ENCODE measurements at places on chromosomes 4 and X. TPM values are rescaled to one million over a fixed set of nuclear protein-coding genes. Genes with fewer than 3 reads are reported as not detected.

DNA sequence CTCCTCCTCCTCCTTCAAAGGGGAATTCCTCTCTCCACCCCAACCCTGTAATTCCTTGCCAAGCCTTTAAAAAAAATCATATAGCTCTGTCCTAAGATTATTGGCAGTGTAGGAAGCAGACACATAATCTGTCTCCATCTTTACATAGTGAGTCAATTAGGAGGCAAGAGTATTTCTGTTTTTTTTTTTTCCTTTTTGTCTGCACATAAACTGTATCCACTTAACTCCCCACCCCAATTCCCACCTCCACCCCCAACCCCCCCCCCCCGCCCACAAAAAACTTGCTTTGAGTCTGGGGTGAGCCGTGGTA is 182.5 kb downstream of the RASL11B start:
- H3K36me3 ChIP-seq: no peaks in the 10 kb centered on the region
- H3K27me3 ChIP-seq: no peaks in the 10 kb centered on the region
- no peak overlapping the region for H3K4me3 ChIP-seq

- H3K27me3 ChIP-seq: no peaks in the 10 kb centered on the region
- no peak overlapping the region for H3K27ac ChIP-seq
- H3K4me1 ChIP-seq: no peaks in the 10 kb centered on the region
- H3K36me3 ChIP-seq: no peaks in the 10 kb centered on the region
Measured at GRCh38 chrX:10254739-10255138, 98.0 kb downstream of the CLCN4 start.

DNA sequence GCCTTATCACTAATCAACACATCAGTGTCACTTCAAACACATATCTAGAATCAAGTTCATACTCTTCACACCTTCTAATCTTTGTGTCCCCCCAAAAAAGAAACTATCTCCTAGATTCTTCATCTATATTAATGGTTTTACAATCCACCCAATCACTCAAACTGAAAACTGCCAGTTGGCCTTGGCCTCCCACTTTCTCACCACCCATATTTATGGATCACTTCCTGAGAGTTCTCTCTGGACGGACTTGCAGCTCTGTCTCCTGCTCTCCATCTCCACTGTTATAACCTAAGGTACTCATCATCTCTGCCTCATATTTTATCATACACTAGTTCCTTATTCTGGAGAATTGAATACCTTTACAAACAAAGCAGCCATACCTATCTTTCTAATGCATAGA is 106.1 kb upstream of the ATOH1 start:
- no peaks in the 10 kb centered on the region for H3K4me1 ChIP-seq
- H3K36me3 ChIP-seq: no peaks in the 10 kb centered on the region
- H3K27me3 ChIP-seq: no peaks in the 10 kb centered on the region
- DNase-seq: no peak
- H3K27ac ChIP-seq: no peak overlapping the region
- H3K4me3 ChIP-seq: no peak overlapping the region

- H3K27ac ChIP-seq: no peak overlapping the region
- no peaks in the 10 kb centered on the region for H3K27me3 ChIP-seq
- DNase-seq: no peak
- no peak overlapping the region for H3K4me3 ChIP-seq
- H3K36me3 ChIP-seq: no peaks in the 10 kb centered on the region
- no peaks in the 10 kb centered on the region for H3K4me1 ChIP-seq
Measured at GRCh38 chrX:134533952-134534351, 74.0 kb downstream of the HPRT1 start.

GRCh38 chrX:130053236-130053635 is 57.1 kb downstream of the ELF4 start:
- H3K4me1 ChIP-seq: no peaks in the 10 kb centered on the region
- no peaks in the 10 kb centered on the region for H3K27me3 ChIP-seq
- H3K36me3 ChIP-seq: peaks cover 16% of the 10 kb centered on the region
- no peak for DNase-seq
- H3K27ac ChIP-seq: no peak overlapping the region

DNA sequence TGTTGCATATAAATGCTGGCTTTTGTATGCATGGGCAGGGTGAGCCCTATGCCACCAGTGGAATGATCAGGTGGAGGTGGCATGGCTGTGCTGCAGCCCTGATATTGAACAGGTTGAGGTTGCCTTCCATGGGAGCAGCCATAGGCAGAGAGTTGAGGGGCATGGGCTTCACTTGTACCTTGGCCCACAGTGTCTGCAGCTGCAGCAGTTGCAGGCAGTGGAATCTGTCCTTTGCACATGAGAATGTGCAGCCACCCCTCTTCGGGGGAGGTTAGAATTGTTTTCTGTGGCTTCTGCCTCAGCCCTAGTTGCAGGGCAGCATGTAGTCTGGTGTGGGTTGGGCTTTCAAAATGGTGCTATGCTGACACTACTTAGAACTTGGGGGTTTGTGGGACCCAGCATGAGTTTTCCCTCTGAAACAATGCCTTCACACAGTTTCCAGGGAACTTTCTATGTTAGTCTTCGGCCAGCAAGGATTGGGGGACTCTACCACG is 25.4 kb upstream of the VSIG1 start:
- H3K4me1 ChIP-seq: peaks cover 32% of the 10 kb centered on the region
- H3K36me3 ChIP-seq: no peaks in the 10 kb centered on the region
- peaks cover 4% of the 10 kb centered on the region for H3K27me3 ChIP-seq

- peaks cover 29% of the 10 kb centered on the region for H3K36me3 ChIP-seq
- H3K4me1 ChIP-seq: peaks cover 15% of the 10 kb centered on the region
- no peaks in the 10 kb centered on the region for H3K27me3 ChIP-seq
- H3K27ac ChIP-seq: no peak overlapping the region
Measured at GRCh38 chr4:123430031-123430430, 33.4 kb downstream of the SPRY1 start.

DNA sequence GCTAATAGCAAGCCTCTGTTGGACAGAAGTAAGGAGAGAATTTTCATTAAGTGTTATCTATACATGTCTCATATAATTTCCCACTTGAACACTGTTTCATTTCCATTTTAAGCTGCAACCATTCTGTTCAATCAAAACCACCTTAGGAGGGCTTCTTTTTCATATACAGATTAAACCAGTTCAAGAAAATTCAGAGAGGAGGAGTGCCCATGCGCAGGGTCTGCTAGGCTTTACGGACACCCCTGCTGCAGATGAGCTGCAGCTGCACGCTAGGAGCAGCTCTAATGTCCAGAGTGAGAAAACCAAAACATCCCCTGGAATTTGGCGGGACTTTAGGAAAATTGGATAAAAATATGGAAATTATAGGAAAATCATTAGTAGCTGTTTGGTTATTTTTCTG is 541.0 kb downstream of the SPRY1 start:
- H3K36me3 ChIP-seq: no peaks in the 10 kb centered on the region
- no peaks in the 10 kb centered on the region for H3K4me1 ChIP-seq
- no peak overlapping the region for H3K27ac ChIP-seq
- no peak overlapping the region for H3K4me3 ChIP-seq
- DNase-seq: no peak
- H3K27me3 ChIP-seq: no peaks in the 10 kb centered on the region

GRCh38 chrX:136272325-136272724 is 21.1 kb upstream of the MAP7D3 start:
- H3K27me3 ChIP-seq: no peaks in the 10 kb centered on the region
- no peak for DNase-seq
- H3K36me3 ChIP-seq: no peaks in the 10 kb centered on the region
- H3K4me1 ChIP-seq: peaks cover 12% of the 10 kb centered on the region
- H3K4me3 ChIP-seq: no peak overlapping the region
- H3K27ac ChIP-seq: no peak overlapping the region

- H3K4me1 ChIP-seq: peaks cover 85% of the 10 kb centered on the region
- H3K36me3 ChIP-seq: peaks cover 29% of the 10 kb centered on the region
- no peak for DNase-seq
- H3K27me3 ChIP-seq: no peaks in the 10 kb centered on the region
- no peak overlapping the region for H3K4me3 ChIP-seq
Measured at GRCh38 chr4:26150948-26151347, 169.9 kb upstream of the RBPJ start.

DNA sequence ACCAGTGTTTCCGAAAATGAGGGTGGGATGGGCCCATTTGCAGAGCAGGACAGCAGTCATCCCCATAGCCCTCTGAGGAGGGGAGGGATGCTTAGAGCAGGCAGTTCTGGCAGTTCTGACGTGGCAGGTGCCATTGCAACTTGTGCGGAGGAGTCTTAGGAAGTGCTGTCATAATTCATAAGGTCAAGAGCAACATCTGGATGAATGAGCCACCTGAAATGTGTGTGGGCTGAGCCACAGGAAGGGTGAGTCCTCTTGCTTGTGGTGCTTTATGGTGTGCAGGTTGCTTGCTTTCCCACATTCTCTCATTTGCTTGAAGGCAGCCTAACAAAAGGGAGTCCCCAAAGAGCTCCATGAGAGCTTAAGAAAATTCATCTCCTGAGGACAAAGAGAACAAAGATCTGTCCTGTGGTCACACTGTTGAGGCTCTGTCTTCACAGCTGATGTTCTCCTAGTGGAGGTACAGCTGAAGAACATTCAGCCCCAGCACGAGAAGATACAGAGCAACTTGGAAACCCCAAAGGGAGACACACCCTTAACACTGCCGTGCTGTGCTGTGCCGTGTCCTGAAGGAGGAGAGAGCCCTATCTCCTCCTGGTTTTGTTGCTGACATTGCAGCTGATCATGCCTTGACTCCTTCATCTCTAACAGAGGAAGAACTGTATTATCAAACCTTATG is 60.3 kb downstream of the DLG3 start:
- H3K4me1 ChIP-seq: peaks cover 34% of the 10 kb centered on the region
- no peak for DNase-seq

DNA sequence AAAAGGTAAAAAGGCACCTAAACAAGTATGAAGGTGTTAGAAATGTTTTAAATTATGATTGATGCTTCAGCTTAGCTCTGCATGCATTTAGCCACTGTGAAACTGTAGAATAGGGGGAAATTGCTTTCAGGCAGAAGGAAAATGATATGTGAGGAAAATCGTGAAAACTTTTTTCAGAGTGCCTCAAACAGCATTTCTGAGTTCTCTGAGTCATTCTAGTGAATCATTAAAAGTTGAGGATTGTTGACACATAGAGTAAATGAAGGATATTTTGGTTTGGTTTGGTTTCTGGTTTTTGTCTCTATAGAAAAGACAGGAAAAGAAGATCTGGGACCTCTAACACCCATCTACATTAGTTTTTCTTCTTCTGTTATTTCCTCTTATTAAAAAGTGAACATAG is 332.5 kb upstream of the TRAM1L1 start:
- no peaks in the 10 kb centered on the region for H3K4me1 ChIP-seq
- DNase-seq: no peak
- no peaks in the 10 kb centered on the region for H3K36me3 ChIP-seq
- H3K27me3 ChIP-seq: no peaks in the 10 kb centered on the region
- H3K27ac ChIP-seq: no peak overlapping the region
- no peak overlapping the region for H3K4me3 ChIP-seq

DNA sequence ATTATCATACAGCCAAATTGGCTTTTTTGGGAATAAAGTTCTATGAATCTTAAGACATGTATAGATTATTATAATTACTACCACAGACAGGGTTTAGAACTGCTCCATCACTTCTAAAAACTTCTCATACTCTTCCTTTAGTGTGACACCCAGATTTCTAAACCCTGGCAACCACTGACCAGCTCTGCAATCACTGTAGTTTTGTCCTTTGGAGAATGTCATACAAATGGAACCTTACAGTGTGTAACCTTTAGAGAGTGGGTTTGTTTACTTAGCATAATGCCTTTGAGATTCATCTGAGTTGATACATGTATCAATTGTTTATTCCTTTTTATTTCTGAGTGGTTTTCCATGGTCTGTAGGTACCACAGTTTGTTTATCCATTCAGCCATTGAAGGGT is 95.0 kb downstream of the TMEM164 start:
- DNase-seq: no peak
- no peaks in the 10 kb centered on the region for H3K4me1 ChIP-seq
- H3K36me3 ChIP-seq: peaks cover 4% of the 10 kb centered on the region
- H3K27ac ChIP-seq: no peak overlapping the region
- no peaks in the 10 kb centered on the region for H3K27me3 ChIP-seq

- H3K27me3 ChIP-seq: no peaks in the 10 kb centered on the region
- H3K27ac ChIP-seq: no peak overlapping the region
- DNase-seq: no peak
- no peaks in the 10 kb centered on the region for H3K4me1 ChIP-seq
- H3K4me3 ChIP-seq: no peak overlapping the region
Measured at GRCh38 chr4:1033840-1034551, 22.6 kb downstream of the FGFRL1 start.

GRCh38 chrX:2969021-2969420 is 37.3 kb upstream of the ARSH start:
- DNase-seq: no peak
- H3K4me1 ChIP-seq: no peaks in the 10 kb centered on the region
- H3K27me3 ChIP-seq: no peaks in the 10 kb centered on the region
- H3K27ac ChIP-seq: no peak overlapping the region
- H3K36me3 ChIP-seq: no peaks in the 10 kb centered on the region
- H3K4me3 ChIP-seq: no peak overlapping the region

DNA sequence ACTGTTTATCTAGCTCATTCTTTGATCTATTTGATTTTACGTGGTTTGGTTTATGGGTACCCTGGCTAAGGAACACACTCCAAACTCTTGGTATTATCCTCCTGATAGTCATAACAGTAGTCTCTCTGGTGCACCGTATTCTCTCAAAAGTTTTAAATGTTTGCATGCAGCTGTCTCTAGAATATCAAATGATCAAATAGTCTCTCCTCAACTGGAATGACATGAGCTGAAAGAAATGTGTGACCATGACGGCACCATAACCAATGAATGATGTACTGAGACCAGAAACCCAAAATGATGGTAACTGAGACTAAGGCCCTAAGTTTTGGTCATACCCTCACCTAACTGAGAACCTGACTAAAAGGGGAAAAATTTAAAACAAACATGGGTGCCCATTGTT is 319.4 kb downstream of the SLC7A11 start:
- no peaks in the 10 kb centered on the region for H3K27me3 ChIP-seq
- no peak overlapping the region for H3K27ac ChIP-seq
- no peaks in the 10 kb centered on the region for H3K4me1 ChIP-seq
- DNase-seq: no peak

GRCh38 chr4:52588771-52589591 is 70.1 kb downstream of the USP46 start:
- H3K4me1 ChIP-seq: peaks cover 17% of the 10 kb centered on the region
- peak; percentile 25 for DNase-seq
- H3K4me3 ChIP-seq: peak overlapping the region; percentile 0
- peaks cover 3% of the 10 kb centered on the region for H3K27me3 ChIP-seq
- peak overlapping the region; percentile 53 for H3K27ac ChIP-seq
- H3K36me3 ChIP-seq: no peaks in the 10 kb centered on the region

NDUFC1 gene
- total RNA-seq: 51.4 TPM

GRIA2 gene
- not detected for total RNA-seq

SPON2 gene
- total RNA-seq: 26.7 TPM

GEMIN8 gene
- total RNA-seq: 14.0 TPM

EVC2 gene
- 0.67 TPM for total RNA-seq

IL3RA gene
- total RNA-seq: 6.8 TPM

Measured in activated T-helper 2 cell treated with anti-CD3 and anti-CD28 coated beads, Interferon-gamma antibody, Interleukin-2, Interleukin-4, amounts not matched to agents 10 μg/mL and 5 μg/mL and 100 μg/mL, durations not matched to agents 14 hours and 24 hours and 36 hours (primary cell).